ENCODE measurements at places on chromosomes 13 and 19.

- no peak for DNase-seq
Observed at GRCh38 chr13:32581177-32581786, 5.0 kb upstream of the PDS5B start.

DNA sequence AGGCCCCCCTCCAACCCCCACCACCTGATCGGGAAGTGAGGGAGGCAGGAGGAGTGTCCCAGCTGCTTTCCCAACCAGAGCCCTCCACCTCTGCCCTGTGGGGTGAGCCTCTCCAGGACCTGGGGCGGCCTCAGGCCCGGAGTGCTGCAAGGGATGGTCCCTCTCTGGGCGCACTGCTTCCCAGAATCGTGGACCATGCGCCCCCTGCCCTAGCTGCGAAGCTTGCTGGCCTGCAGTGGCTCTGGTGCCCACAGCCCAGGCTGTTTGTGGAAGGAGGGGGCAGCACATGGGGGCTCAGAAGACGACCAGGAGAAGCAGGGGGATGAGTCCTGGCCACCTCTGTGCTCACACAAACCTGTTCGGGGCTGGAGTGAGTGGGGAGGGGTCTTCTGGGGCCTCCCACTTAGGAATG is 33.6 kb downstream of the CEBPG start:
- DNase-seq, result no peak

- no peak for DNase-seq
Observed at GRCh38 chr13:64937302-64937701, 2292.8 kb downstream of the PCDH9 start.

GRCh38 chr13:57437587-57437986 is 194.0 kb upstream of the PCDH17 start:
- no peak for DNase-seq

DNA sequence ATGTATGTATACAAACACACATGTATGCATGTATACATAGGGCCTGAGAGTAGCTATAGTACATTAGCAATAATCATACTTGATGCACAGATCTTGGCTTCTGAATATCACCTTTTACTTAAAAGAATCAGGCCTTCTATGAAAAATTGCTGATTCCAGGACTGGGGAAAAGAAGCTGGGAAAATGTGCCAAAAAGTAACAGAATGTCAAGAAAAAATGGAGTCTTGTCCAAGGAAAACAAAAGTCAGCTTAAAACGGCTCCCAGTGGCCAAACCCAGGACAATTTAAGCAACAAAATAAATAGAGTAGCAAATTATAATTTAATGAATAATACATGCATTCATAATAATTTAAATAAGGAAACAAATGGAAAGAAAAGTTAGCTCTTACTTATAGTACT is 2104.9 kb downstream of the PCDH9 start:
- DNase-seq, result no peak

GRCh38 chr13:63311587-63311986 is 1895.9 kb upstream of the PCDH20 start:
- no peak for DNase-seq

GRCh38 chr13:104641309-104641708 is 1575.1 kb upstream of the SLC10A2 start:
- DNase-seq, result no peak

DNA sequence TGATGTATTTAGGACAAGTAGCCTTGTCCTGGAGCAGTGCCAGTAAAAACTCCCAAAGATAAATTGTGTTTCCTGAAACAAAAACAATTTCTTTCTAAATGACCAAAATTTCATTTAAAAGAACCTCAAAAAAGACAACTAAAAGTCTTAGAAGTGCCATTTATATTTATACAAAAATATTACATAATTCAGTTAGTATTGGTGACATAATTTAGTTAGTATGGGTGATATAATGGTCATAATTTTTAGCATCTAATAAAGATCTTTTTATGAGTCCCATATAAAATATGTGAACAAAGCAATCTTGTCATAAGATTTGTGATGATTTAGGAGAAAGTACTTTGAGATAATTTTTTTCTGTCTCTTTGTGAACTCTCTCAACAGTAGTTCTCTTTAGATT is 76.0 kb downstream of the ELF1 start:
- DNase-seq, result no peak

- DNase-seq, result no peak
Observed at GRCh38 chr19:47658431-47659348, 49.8 kb downstream of the BICRA start.

DNA sequence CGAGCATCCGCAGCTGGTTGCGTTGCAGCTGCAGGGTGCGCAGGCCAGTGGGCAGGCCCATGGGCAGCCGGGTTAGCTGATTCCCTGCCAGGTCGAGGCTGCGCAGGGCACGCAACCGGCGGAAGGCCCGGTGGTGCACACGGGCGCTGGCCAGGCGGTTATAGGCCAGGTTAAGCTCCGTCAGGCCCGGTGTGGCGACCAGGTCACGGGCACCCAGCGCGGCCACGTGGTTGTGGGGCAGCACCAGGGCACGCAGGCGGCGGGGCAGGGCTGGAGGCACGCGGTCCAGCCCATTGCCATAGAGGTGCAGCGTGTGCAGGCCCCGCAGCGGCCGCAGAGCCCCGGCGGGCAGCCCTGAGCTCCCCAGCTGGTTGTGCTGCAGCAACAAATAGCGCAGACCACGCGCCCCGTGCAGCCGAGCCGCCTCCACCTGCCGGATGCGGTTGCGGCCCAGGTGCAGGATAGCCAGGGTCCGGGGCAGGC is 5.3 kb downstream of the PODNL1 start:
- no peak for DNase-seq

GRCh38 chr19:6736917-6737283 is 480 bp downstream of the GPR108 start:
- no peak for DNase-seq

GRCh38 chr19:41548954-41549688 is 26.8 kb upstream of the CEACAM21 start:
- no peak for DNase-seq

- no peak for DNase-seq
Observed at GRCh38 chr19:33814181-33815165, 17.8 kb downstream of the KCTD15 start.

DNA sequence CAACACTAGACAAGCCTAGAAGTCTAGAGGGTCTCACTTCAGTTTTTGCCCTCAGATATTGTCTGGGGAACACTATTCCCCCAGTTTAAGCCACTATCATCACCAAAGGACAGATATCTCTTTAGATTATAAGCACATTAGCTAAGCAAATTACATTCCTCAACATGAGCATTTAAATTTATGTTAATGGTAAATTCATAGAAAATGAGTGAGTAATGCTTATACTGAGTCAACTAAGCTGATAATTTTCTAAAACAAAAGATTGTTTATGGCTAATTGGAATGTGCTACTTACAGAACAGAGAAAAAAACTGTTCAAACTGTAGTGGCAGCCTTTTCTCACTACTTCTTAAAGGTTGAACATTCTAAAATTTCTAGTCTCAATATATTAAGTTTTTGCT is 290.2 kb downstream of the SLITRK1 start:
- no peak for DNase-seq

DNA sequence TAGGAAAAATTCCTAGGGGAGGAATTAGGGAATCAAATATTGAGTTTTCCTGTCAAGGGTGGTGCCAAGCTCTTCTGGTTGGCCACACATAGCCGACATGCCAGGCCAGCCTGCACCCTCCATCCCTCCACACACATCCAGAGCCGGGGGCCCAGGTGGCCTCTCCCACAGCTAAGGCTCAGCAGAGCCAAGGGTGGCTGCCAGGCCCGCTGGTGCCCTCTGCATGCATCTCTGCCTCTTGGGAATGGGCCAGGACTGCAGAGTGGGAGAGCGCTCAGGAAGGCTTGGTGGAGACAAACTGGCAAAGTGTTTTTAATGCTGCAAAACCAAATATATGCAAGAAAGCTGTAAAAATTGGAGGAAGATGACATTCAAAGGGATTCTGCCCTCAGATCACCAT is 42.7 kb upstream of the GAS6 start:
- DNase-seq, result no peak
